ENCODE measurements at places on chromosomes 2 and 18.

DNA sequence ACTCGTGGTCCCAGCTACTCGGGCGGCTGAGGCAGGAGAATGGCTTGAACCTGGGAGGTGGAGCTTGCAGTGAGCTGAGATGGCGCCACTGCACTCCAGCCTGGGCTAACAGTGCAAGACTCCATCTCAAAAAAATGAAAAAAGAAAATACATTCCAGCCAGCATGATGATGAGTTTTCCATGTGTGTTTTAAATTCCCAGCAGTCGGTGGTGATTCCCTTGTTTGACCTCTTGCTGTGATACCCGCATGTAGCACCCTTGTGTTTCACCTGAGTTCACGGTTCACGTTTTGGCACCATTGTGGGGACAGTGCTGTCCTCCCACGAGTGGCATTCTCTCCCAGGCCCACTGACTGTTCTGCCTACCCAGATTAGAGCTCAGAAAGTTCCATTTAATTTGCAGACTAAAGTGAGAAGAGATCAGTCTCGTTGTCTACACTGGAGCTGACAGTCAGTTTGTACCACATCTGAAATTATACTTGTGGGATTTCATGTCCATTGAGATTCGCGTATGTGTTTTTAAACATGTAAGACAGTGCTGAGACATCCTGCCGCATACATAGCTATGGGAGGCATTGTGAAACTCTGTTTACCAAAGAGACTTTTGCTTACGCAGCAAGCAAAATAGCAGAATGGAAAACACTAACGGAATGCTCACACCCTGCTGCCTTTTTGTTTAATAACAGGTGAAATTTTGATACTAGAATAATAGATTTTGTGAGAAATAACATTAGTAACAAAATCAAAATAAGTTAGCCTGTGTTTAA lies 157.1 kb downstream of the GBX2 start:
- no peak for DNase-seq

- no peak for DNase-seq
These were observed 201.5 kb downstream of the PPP1R1C start for GRCh38 chr2:182187130-182187529.

- DNase-seq, result no peak
These were observed 26.5 kb downstream of the CRACDL start for GRCh38 chr2:98909317-98910211.

- no peak for DNase-seq
These were observed 6.5 kb downstream of the CLHC1 start for GRCh38 chr2:55225481-55226020.

DNA sequence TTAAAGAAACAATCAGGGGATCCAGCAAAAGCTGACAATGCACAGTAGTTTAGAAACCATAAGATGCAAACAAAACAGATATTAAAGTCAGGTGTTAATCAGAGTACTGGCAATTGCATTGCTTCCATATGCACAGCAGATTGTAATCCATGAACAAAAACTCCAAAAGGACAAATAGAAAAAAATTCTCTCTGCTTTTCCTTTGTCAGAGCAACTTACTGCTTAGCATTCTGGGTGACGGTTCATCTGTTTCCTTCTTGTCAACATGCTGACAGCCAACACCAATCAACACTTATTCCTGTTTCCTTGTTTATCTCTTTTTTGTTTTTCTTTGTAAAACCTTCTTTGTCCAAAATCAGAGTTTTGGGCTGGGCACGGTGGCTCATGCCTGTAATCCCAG lies 473.1 kb downstream of the XIRP2 start:
- DNase-seq, result no peak

DNA sequence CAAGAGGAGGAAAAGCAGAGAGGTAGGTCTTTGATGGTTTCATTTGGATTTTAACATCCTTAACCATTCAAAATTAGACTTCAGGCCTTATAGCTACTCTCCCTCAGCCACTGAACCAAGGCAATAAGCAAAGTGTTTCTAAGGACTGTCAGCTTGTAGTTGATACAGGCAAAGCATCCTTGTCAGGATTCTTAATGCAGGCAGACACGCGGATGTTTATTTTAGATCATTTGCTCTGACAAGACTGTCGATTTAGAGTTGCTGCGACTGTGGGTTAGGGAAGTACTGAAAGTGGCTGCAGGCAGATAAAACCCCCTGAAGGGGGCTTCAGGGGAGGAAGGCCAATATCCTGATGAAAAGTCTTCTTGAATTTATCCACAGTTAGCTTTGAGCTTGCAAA lies 46.6 kb downstream of the CDH20 start:
- DNase-seq, result no peak

DNA sequence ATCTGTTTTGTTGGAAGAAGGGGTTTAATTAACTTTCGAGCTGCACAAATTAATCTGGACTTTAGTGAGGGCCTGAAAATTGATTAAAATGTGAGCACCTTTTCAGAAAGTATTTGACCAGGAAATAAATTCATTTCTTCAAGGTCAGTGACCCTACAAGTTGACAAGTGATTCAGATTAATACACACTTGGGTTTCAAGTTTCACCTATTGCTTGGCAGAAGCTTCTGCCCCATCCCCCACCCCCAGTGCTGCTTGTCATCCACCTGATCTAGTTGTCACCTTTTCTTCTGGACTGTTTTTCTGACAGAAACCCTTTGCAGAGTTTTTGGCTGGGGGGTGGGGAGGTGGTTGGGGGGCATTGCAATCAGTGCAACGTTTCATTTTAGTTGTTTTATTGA lies 46.2 kb downstream of the RPRM start:
- DNase-seq, result no peak

Measured in stimulated activated CD8-positive, alpha-beta memory T cell treated with anti-CD3 and anti-CD28 coated beads, Interleukin-7, amount 100 ng/mL, for 24 hours (primary cell).